ENCODE measurements at places on chromosomes 7 and 10.

GRCh38 chr7:140390466-140391190 is 7.7 kb downstream of the SLC37A3 start:
- DNase-seq: no peak

GRCh38 chr7:18347170-18347569 is 148.4 kb upstream of the HDAC9 start:
- DNase-seq: no peak

DNA sequence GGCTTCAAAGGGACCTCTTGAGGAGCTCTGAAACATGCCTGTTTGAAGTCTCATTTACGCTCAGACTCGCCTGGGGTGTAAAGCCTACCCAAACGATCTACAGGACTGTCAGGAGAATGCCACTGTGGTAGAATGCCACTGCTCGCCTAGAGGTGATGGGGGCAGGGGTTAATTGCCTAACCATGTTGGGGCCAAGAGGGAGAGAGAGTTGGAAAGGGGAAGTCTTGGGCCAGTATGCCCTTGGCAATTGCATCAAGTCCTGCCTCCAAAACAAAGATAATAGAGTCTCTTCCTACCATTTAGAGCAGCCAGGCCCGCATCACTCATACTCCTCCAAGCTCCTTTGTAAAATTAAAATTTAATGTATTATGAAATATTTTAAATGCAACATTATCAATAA is 25.2 kb downstream of the CDK1 start:
- no peak for DNase-seq

DNA sequence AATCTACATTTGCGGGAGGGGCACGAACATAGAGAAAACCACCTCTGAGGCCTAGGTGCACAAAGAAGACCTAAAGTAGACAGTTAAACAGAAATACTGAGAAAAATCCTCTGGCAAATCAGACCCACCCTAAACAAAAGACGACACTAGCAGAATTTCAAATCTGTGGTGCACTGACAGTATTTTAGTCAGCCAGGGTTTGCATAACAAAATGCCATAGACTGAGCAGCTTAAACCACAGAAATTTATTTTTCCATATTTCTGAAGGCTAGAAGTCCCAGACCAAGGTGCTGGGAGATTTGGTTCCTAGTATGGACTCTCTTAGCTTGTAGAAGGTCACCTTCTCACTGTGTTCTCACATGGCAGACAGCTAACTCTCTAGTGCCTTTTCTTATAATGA is 26.3 kb downstream of the IPMK start:
- no peak for DNase-seq

- no peak for DNase-seq
Observed at GRCh38 chr7:31017721-31018120, 34.4 kb upstream of the ADCYAP1R1 start.

DNA sequence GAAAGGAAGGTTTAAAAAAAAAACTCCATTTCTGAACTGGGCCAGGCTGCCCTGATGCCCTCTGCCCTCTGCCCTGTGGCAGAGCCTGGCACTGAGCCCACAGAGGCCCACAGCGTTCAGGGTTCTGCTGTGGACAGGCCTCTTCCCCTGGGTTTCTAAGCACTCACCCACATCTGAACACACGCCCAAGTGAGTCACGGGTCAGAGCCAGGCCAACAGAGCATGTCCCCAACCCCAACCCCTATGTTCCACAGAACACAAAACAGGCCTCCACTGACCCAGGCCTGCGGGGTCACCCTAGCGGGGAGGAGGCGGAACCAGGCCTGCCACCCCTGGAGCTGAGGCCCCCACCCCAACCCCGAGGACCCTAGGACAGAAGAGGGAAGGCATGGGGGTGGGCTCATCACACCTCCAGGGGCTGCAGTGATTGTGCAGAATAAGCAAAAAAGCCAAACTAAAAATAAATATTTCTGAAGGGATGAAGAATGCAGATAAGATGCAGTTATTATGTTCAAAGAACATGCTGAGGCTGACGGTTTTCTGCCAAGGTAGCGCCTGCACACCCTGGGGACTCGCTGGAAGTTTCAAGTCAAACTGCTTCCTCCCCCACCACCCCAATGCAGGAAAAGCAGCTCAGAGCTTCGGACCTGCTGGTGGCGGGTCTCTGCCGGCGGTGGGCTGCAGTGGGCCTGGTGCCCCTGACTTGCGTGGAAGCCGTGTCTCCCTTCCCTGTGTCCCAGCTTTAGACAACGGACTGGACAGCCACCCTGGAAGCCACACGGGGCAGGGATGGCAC is 5.4 kb downstream of the WDR86 start:
- DNase-seq: no peak

- no peak for DNase-seq
Observed at GRCh38 chr7:14073543-14073942, 84.1 kb upstream of the ETV1 start.

- no peak for DNase-seq
Observed at GRCh38 chr10:56605051-56605450, 244.0 kb upstream of the ZWINT start.

Data from NCI-H1694 treated with DMSO at 0.1 percent for 48 hours (cell line).